ENCODE measurements at places on chromosomes 16 and 17.

DNA sequence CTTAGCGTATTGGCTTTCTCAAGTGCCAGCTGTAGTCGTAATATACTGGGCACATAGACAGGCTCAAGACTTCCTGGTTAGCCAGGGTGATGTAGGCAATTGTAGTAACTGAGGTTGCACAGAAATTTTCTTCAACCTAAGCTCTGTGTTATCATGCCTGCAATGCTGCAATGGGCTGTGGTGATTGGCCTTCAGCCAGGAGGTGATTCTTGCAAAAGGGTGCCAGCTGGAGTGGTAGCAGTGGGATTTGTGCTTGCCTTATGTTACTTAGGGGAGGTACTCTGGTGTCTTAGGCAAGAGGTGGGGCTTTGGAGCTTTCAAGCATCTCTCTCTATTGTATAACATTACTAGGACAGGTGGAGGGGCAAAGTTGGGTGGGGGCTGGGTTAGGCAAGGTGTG, 495.1 kb downstream of the CDH11 start:
- no peak for DNase-seq

DNA sequence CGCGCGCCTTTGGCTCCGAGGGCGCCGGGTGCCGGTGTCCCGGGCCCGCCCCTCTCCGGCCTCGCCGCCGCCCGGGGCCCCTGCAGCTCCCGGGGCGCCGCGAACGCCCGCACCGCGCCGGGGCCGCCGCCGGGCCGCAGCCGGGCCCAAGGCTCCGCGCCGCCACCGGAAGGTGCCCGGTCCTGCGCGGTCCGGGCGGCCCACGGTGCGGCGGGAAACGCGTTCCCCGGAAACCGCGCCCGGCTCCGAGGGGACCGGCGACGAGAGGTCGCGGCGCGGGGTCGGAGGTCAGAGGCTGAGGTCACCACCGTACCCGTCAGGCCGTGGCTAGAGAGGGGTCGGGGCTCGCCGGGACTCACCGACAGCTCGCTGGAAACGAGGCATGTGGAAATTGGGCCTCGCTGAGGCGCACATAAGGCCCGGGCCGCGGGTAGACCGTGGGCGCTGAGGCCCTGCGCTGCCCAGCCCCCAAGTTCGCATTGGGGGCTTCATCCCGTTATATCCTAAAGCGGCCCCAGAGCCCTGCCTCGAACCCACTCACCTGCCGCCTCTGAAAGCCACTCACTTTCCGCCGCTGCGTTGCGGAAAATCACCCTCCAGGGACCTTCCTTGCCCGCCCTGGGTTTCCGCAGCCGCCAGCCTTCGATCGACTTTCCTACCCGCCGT, at the start of gene DUS1L:
Gene DUS1L (minus strand): TSS at position 167 of the 666 bp plus-strand sequence. CDS start 745 bp downstream, outside the sequence.
- peak; percentile 75 for DNase-seq

GRCh38 chr17:545156-545555, 169.5 kb downstream of the VPS53 start:
- no peak for DNase-seq

- no peak for DNase-seq
Measured at GRCh38 chr17:67434061-67434525, 57.0 kb downstream of the PITPNC1 start.

GRCh38 chr16:9033125-9033830, 58.2 kb upstream of the HAPSTR1 start:
- peak; percentile 37 for DNase-seq

- DNase-seq: no peak
Measured at GRCh38 chr16:6852643-6853225, 479.9 kb upstream of the RBFOX1 start.

- DNase-seq: no peak
Measured at GRCh38 chr17:32629563-32630190, 142.9 kb downstream of the CDK5R1 start.

GRCh38 chr17:44334727-44335126, 10.1 kb upstream of the SLC25A39 start:
- DNase-seq: no peak

GRCh38 chr16:57807968-57808528, 5.8 kb upstream of the KIFC3 start:
- DNase-seq: peak; percentile 64

DNA sequence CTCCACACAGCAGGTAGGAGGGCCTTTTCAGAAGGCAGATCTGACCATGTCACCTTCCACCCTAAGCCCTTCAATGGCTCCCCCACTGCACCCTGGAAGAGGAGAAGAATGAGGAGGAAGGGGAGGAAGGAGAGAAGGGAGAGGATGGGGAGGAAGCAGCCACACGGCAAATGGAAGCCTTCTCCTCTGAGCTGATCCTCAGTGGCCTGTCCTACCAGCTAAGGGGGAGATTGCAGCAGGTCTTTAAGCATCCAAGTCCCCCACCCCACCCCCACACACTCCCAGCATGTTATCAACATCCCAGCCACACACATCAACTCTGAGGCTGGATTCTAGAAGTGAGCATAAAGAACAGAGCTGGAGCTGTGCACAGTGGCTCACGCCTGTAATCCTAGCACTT, 46.2 kb upstream of the RBFOX3 start:
- no peak for DNase-seq

DNA sequence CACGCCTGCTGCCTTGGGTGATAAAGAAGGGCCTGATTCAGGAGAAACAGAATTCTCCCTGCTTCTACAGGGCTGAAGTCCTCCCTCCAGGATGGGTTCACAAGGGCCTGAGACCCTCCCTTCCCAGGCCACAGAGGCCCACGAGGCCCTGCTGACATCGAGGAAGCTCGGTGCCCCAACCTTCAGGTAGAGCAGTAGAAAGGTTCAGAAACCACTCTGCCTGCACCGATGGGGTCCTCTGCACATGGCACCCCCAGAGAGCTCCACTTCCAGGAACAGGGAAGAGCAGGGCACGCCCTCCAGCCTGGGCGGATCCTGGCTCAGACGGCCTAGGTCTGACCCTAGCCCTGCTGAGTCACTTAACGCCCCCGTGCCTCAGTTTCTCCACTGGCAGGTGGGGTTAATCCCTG, 773 bp downstream of the CENPX start:
- no peak for DNase-seq

DNA sequence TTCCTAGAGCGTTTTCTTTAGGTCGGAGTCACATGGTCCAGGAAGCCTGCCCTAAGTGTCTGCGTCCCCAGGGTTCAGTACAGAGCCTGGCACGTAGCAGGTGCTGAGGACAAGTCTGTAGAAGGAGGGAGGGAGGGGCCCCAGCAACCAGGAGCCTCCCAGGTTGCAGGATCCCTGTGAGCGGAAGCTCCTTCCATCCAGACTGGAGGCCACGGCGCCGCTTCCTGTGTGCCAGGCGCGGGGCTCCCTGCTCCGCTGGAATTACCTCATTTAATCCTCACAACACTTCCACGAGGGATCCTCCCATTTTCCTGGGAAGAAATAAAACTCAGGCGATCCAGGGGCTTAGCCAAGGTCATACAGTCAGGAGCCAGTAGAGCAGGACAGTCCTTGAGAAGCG, 22.1 kb downstream of the TRARG1 start:
- no peak for DNase-seq

- DNase-seq: no peak
Measured at GRCh38 chr16:80100846-80101451, 439.8 kb upstream of the DYNLRB2 start.

DNA sequence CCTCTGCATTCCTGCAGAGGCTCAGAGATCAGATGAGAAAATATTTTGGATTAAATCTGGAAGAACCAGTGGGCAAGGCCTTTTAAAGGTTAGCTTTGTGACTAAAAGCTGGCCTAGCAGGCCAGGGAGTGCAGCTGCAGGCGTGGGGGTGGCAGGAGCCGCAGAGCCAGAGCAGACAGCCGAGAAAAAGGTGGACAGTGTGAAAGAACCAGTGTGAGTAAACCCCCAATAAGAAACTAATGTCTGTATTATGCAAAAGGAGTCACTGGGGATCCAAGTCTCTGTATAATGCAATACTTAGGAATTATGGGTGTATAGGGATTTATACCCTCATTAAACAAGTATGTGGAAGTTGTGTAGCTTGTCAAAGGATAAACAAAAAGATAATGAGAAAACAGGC, 21.4 kb upstream of the SPACA3 start:
- DNase-seq: no peak

GRCh38 chr16:4241928-4242283, at the start of gene SRL:
Gene SRL, minus strand, starts transcription at chr16:4242080. Its CDS starts 13 bp downstream, at chr16:4242067.
- no peak for DNase-seq

- no peak for DNase-seq
Measured at GRCh38 chr17:19264681-19265080, 27.5 kb downstream of the EPN2 start.

DNA sequence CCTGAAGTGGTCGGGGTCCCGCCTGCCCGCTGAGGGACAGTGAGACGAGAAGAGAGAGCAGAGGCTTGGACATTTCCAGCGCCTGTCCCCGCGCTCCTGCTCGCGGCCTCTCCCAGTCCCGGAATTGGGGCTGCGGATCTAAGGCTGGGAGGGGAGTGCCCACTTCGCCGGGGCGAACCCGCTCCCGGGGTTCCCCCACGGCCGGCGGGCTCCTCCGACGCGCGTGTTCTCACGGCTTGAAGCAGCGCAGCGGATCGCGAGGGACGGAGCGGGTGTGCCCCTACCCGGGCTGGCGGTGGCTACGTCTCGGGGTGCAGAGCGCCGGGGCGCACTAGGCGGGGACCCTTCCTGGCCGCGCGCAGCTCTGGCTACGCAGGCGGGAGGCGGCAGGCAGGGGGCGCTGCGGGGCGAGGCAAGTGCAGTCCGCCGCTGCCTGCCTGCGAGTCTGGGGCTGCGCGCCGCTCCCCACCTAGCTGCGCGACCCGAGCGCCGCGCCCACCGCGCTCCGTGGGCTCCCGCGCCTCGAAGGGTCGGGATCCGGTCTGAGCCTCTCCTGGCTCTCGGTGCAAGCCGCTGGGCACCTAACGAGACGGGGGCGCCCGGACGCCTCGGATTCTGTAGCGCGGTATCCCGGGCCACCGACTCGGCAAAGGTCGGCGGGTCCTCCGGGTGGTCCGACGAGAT, 1.2 kb downstream of the NGFR start:
- DNase-seq: peak; percentile 88

- no peak for DNase-seq
Measured at GRCh38 chr17:44932787-44933097, 14.8 kb downstream of the KIF18B start.

DNA sequence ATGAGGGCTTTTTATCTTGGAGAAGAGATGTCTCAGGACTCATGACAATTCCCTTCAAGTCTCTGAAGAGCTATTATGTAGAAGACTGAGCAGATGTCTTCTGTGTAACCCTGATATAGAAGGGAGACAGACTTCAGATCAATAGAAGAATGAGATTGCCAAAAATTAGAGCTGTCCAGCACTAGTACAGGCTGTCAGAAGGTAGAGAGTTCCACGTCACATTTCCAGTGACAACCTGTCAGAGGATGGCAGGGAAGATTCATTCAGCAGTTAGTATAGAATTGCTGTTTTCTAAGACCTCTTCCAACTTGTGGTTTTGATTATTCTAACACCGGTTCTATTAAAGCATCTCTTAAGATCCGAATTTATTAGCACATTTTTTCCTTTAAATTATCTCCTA, 520.6 kb downstream of the RBFOX1 start:
- DNase-seq: no peak

- no peak for DNase-seq
Measured at GRCh38 chr16:30947859-30948666, 805 bp upstream of the ORAI3 start.

- DNase-seq: no peak
Measured at GRCh38 chr17:59572301-59572924, 7.0 kb downstream of the DHX40 start.

DNA sequence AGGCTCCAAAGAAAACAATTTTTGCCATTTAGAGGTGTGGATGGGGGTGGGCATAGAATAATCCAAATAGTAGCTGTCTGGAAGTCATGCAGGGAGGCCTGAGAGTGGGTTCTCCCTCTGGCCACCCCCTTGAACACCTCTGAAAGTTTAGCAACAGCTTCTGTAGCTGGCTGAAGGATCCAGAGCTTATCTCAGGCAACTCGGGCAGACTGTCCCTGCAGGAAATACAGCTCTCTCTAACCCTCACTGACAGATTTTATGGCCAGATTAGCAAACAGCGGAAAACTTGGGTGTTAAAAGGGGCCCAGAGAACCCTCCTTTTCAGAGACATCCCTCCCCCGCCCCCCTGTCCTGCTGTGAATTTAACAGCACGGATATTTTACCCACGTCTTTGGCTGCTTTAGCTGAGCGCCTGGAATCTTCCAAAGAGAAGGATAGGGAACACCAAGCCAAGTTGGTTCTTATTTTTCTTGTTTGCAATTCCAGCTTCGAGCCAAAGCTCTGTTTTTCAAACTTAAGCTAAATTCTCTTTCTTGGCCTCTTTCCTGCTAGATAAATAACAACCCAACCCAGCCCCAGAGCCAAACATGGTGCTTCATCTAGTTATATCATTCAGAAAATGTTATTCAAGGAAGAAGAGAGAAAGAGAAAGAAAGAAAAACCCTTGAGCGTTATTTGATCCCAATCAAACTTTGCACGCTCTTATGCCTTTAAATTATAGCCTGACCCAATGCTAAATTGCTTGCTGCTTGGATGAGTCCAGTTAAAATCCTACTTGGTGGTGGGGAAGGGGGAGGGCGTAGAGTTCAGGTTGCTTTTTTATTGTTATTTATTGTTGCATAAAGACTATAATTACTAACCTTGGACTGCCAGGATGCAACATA, 2.3 kb upstream of the HOXB2 start:
- peak; percentile 73 for DNase-seq

DNA sequence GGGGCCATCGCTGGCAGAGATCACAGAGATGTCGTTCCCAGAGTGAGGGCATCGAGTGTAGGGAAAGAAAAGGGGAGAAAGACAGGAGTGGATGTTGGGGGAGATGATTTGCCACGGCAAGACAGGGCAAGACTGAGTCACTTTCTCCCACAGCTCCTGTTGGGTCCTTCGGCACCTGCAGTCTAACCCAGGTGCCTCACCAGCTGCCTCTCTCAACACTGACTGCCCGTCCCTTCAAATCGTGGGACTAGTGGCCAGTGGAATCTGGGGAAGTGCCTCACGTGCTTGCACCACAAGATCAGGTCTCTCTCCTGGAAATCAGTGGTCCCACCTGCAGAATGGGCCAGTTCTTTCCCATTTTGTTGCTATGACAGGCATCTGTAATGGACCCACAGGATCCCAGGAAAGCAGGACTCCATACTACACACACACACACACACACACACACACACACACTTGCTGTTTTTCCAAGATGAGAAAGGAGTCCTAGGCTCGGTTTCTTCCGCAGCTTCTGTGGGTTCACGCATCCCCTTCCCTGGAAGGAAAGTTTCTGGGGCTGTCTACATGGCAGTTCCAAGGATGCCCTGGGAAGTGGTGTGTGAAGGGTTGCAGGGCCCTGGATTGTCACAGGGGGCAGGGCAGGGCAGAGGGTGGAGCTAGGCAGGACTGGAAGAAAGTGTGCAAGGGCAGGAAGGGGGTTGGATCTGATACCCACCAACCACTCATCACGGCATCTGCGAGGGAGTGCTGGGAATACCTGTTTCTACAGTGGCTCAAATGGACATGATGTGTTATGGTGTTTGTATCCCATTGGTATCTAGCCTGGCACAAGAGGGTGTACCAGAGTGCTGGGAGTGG, 10.2 kb upstream of the CBX8 start:
- no peak for DNase-seq

GRCh38 chr17:59814685-59815084, 78.1 kb downstream of the TUBD1 start:
- DNase-seq: no peak
